ENCODE measurements at places on chromosomes 2 and 18.

DNA sequence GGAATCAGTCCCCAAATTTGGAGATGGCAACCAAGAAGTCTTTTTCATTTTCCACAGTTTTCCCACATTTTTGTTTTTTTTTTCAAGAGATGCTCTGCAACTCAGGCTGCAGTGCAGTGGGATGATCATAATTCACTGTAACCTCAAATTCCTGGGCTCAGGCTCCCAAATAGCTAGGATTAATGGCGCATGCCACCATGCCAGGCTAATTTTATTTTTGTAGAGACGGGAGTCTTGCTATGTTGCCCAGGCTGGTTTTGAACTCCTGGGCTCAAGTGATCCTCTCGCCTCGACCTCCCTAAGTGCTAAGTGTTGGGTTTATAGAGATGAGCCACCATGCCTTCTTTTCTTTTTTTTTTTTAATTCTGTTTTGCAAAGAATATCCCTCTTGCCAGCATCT is 35.2 kb downstream of the PCBP1 start:
- no peak for DNase-seq

GRCh38 chr18:45562567-45563479 is 52.5 kb upstream of the SLC14A2 start:
- DNase-seq: no peak

DNA sequence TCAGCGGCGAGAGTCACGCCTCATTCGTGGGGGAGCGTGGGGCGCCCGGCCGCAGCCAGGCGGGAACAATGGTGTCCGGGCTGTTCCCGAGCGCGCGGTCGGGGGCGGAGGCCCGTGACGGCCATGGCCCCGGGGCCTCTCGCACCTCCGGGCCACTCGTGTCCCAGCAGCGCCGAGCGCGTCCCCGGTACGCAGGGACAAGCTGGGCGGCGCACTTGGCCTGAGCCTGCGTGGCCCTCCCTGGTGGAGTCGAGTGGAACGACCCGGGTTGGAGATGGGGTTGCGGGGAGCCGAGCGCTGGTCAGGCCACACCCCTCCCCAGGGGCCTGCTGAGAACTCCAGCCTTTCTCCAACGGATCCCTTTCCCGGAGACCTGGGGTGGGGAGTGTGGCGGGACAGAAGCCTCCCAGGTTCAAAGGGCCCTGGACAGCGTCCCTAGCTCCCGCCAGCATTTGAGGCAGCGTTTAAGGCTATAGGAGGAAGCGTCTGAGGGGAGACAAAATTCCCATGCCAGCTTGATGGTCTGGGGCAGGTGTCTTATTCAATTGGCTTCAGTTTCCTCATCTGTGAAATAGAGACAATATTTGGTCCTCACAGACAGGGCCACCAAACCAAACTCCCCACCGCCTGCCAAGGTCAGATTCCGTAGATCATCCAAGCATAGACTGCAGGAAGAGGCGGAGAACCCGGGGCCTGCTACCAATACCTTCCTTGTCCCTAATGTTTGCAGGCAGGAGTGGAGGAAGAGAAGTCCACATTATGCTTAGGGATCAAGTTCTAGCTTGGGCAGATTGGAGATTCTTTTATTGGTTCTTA is 553 bp downstream of the CNDP2 start:
- DNase-seq: no peak

GRCh38 chr2:111030260-111030891 is 90.3 kb upstream of the BCL2L11 start:
- no peak for DNase-seq

DNA sequence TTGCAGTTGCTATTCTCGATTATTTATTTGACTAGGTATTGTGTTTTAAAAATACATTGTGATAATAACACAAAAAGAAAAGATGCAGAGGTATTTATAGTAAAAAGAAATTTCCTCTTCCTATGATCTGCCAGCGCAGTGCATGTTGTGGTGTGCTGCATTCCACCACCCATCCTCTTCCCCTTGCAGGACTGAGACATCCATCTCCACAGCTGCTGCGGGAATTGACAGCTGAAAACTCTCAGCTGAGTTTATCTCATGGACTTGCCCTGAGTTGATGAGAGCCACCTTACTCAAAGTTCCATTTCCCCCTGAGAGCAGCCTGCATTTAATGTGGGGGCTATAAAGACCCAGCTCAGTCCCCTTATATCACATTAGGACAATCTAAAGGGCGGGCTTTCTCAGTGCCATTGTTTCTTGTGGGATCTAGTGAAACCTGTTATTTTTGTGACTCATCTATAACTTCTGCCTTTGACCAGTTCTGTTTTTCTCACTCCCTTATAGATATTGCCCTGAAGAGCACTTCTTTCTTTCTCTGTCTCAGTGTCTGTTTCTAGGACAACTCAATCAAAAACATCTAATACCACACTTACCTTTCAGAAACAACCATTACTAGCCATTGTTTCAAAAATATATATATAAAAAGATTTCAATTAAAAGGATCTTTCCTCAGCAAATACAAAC is 698.5 kb downstream of the NR4A2 start:
- DNase-seq: no peak

Measured in NCI-H2029 treated with DMSO at 0.1 percent for 48 hours (cell line).